ENCODE measurements at places on chromosomes 1 and 21. TPM values are rescaled to one million over a fixed set of nuclear protein-coding genes. Genes with fewer than 3 reads are reported as not detected.

Gene LAD1
- 35.3 TPM for total RNA-seq

Gene DENND2C
- total RNA-seq = 10.4 TPM

DNA sequence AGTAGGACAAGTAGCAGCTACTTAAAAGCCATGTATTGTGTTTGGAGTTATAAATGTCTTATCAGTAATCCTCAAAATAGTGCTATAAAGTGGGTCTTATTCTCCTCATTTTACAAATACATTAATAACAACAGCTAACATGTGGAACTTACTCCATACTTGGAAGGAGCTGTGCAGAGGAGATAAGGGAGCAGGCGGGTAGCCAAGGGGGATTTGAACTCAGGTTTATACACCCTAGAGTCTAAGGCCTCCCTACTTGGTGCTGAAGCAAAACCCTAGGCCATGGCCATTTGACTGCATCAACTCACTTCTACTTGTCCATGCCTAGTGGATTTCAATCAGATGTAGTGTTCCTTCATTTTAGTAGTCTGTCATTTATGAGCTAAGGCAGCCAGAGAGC lies 72.1 kb downstream of the LMO4 start:
- H3K4me1 ChIP-seq = no peaks in the 10 kb centered on the region
- DNase-seq = no peak
- no peaks in the 10 kb centered on the region for H3K27me3 ChIP-seq
- no peak overlapping the region for H3K4me3 ChIP-seq
- no peaks in the 10 kb centered on the region for H3K36me3 ChIP-seq

- peaks cover 8% of the 10 kb centered on the region for H3K36me3 ChIP-seq
- H3K27me3 ChIP-seq = no peaks in the 10 kb centered on the region
- no peak for DNase-seq
- H3K4me3 ChIP-seq = no peak overlapping the region
- H3K27ac ChIP-seq = no peak overlapping the region
Observed at GRCh38 chr1:19359357-19359756, 47.2 kb downstream of the SLC66A1 start.

DNA sequence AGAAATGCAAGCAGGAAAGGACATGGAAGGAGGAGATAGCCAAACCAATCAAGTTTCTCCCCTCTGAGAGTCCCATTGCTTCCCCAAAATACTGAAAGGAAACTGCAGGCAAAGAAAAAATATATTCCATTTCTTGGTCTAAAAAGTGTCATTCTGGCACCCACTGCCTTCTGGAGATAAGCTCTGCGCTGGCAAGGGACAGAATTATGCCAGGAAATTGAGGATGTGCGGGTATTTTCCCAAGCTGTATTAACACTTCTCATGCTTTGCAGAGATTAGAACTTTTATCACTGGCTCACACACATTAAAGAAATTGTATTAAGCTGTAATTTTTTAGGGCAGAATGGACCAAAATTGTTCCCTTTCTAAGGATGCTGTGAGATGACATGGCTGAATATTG lies 381.2 kb upstream of the DUSP10 start:
- no peaks in the 10 kb centered on the region for H3K36me3 ChIP-seq
- no peak overlapping the region for H3K27ac ChIP-seq
- no peaks in the 10 kb centered on the region for H3K27me3 ChIP-seq
- DNase-seq = no peak
- H3K4me1 ChIP-seq = peaks cover 2% of the 10 kb centered on the region

- DNase-seq = peak; percentile 39
- no peaks in the 10 kb centered on the region for H3K27me3 ChIP-seq
- H3K36me3 ChIP-seq = no peaks in the 10 kb centered on the region
Observed at GRCh38 chr1:230067419-230067870, 407 bp downstream of the GALNT2 start.

GRCh38 chr21:28310711-28311110 lies 682.0 kb downstream of the LTN1 start:
- H3K27me3 ChIP-seq = no peaks in the 10 kb centered on the region
- peaks cover 1% of the 10 kb centered on the region for H3K36me3 ChIP-seq
- peaks cover 1% of the 10 kb centered on the region for H3K4me1 ChIP-seq
- H3K27ac ChIP-seq = no peak overlapping the region

DNA sequence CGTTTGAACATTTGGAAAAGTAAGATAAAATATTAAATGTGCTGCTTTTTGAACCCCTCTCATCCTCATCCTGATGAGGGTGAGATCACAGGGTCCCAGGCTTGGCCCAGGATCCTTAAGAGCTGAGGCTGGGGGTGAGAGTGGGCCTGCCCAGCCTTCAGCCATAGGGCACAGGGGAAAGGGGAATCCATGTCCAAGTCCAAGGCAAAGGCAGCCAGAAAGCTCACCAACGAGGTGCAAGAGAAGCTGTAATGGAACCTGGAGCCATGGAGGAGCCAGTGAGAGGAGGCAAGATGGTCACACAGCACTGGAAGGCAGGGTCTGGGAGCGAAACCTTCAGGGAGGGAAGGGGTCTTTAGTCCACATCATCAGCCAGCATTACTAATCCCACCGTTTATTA lies 191.9 kb downstream of the RRAGC start:
- peaks cover 55% of the 10 kb centered on the region for H3K27me3 ChIP-seq
- no peak for DNase-seq
- no peak overlapping the region for H3K4me3 ChIP-seq

DNA sequence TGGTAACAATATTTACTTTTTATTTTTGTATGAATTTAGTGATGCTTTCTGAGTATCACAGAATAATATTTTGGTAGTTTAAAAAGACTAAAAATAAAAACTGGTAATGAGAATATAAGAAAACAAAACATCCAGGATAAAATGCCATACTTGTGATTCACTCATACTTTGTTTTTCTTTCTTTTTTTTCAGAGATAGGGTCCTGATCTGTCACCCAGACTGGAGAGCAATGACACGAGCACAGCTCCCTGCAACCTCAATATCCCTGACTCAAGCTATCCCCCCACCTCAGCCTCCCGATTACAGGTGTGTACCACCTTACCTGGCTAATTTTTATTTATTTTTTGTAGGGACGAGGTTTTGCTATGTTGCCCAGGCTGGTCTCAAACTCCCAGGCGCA lies 64.2 kb upstream of the ADAM30 start:
- H3K36me3 ChIP-seq = peaks cover 15% of the 10 kb centered on the region
- H3K27ac ChIP-seq = no peak overlapping the region
- H3K4me3 ChIP-seq = no peak overlapping the region
- DNase-seq = no peak
- H3K4me1 ChIP-seq = peaks cover 14% of the 10 kb centered on the region

DNA sequence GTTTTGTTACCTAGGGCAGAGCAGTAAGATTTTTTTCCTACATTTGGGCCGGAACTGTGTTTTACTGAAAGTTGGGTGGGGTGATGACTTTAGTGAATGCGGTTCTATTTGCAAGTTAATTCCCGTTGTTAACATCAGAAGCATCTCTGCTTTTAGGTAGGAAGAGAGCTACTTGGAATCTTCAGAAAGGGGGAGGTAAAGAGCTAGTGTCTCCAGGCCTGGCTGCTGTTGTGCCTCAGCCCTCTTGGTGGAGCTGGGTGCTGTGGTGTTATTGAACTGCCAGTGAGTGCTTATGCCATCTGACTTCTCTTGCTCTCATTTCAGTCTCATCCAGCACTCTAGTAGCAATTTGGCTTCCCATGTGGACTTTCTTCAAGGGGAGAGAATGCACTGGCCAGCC lies 3.4 kb downstream of the KDM4A start:
- H3K27me3 ChIP-seq = no peaks in the 10 kb centered on the region
- H3K27ac ChIP-seq = no peak overlapping the region
- H3K4me1 ChIP-seq = peaks cover 25% of the 10 kb centered on the region
- H3K4me3 ChIP-seq = no peak overlapping the region

GRCh38 chr1:99571092-99571734 lies 74.7 kb upstream of the PALMD start:
- no peak for DNase-seq
- no peaks in the 10 kb centered on the region for H3K27me3 ChIP-seq
- no peak overlapping the region for H3K4me3 ChIP-seq
- peaks cover 57% of the 10 kb centered on the region for H3K4me1 ChIP-seq
- no peaks in the 10 kb centered on the region for H3K36me3 ChIP-seq

Data from progenitor cell of endocrine pancreas (in vitro differentiated cells).